ENCODE measurements at places on chromosomes 6 and 20. TPM values are rescaled to one million over a fixed set of nuclear protein-coding genes. Genes with fewer than 3 reads are reported as not detected.

SLC52A3 gene
- 4.1 TPM for total RNA-seq

SLC22A1 gene
- 1.3 TPM for total RNA-seq

KCNK15 gene
- total RNA-seq: 7.3 TPM

SNX9 gene
- 83.2 TPM for total RNA-seq

SYCP2 gene
- 30.1 TPM for total RNA-seq

MEI4 gene
- not detected for total RNA-seq

FHL5 gene
- total RNA-seq: 25.0 TPM

OR2H1 gene
- total RNA-seq: not detected

- DNase-seq: no peak
Measured at GRCh38 chr20:41213150-41213820, 75.9 kb downstream of the PLCG1 start.

- DNase-seq: no peak
Measured at GRCh38 chr6:78868116-78868515, 765 bp downstream of the IRAK1BP1 start.

- no peak for DNase-seq
Measured at GRCh38 chr6:150452428-150453243, 83.8 kb downstream of the IYD start.

DNA sequence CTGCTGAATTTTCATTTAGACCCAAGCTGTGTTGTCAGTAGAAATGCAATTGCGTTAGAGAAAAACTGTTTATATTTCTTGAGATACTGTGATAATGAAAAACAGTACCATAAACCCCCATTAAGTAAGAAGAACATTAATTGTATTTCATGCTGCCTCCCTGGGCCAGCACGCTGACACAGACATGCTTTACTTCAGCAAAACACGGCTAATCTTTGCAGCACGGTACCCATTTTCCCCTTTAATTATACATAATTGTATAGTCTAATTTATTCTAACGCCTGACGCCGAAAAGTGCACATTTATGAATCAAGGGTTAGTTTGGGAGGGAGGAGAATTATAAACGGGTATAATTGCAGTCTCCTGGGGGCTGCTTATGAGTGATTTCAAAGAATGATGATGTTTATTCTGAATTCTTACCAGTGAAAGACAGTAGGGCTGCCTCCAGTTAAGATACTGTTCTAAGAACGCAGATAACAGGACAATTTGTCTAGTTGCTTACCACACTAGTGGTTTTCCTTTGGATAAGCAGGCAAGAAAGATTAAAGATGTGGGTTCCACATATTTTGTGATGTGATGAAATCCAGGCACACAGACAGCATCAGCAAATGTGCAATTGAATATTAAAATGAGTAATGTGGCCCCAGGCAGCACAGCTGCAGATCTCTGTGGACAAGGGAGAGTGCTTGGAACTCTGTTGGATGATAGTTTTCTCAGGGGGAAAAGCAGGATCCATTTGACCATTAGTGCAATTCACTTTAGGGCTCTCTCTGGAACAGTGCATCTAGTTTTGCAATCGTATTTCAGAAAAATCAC, 4.7 kb upstream of the SULF2 start:
- no peak for DNase-seq

DNA sequence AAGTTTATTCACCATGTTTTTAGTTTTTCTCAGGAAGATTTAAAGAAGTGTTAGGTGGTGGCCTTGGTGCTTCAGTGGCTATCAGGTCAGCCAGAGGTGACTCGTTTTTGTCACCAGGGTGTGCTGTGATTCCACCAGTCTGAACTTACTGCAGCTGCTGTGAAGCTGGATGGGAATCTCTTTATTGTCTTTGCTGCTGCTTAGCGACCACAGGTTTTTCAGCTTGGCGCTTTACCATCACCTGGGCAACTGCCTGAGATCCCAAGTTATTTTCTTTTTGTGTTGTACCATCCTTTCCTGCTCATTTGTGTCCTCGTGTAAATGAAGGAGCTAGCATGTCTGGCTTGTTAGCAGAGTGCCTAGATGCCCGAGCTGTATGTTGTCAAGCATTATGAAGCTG, 146.9 kb downstream of the MACROD2 start:
- DNase-seq: peak; percentile 48

DNA sequence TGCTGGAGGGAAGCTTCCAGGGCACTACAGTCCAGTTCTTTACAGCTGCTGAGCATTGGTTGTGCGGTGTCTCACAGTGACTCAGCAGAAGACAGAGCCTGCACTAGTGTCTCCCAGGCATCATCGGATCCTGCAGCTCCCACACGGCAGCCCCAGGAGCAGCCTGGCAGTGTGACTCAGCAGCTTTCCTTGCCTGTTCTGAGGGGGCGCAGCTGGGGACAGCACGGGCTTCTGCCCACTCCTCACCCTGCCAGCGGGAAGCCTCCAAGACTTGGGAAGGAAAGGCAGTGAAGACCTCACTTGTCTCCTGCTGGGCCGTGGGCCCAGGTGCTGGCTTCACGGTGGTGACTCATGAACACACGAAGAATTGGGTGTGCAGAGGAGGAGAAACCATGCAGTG, 165.4 kb downstream of the SYNDIG1 start:
- no peak for DNase-seq

DNA sequence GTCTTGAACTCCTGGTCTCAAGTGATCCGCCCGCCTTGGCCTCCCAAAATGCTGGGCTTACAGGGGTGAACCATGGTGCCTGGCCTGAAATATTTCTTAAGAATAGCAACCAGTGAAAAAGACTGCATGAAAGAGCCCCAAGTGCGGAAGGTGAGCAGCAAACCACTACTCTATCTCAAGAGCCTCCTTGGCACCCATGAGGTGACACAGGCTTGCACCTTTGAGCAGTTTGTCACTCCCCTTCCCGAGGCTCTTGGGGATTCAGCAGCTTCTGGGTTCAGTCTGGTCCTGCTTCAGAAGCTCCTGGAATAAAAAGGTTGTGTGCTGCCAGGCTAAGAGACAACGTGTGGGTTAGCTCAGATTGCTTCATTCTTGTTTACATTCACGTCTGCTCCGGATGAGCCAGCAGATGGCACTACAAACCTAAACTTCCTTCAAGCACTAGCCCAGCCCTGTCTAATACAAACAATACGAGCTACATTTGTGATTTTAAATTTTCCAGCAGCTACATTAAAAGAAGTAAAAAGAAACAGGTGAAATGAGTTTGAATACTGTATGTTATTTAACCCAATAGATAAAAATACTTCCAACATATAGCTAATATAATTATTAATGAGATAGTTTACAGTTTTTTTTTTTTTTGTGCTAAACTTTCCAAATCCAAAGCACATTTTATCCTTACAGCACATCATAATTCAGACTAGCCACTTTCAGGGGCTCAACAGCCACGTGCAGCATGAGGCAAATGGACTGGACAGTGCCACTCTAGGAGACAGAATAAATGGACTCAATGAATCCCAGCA, 46.2 kb downstream of the GJA10 start:
- DNase-seq: peak; percentile 68

- DNase-seq: no peak
Measured at GRCh38 chr20:3655131-3655405, 8.1 kb downstream of the GFRA4 start.

DNA sequence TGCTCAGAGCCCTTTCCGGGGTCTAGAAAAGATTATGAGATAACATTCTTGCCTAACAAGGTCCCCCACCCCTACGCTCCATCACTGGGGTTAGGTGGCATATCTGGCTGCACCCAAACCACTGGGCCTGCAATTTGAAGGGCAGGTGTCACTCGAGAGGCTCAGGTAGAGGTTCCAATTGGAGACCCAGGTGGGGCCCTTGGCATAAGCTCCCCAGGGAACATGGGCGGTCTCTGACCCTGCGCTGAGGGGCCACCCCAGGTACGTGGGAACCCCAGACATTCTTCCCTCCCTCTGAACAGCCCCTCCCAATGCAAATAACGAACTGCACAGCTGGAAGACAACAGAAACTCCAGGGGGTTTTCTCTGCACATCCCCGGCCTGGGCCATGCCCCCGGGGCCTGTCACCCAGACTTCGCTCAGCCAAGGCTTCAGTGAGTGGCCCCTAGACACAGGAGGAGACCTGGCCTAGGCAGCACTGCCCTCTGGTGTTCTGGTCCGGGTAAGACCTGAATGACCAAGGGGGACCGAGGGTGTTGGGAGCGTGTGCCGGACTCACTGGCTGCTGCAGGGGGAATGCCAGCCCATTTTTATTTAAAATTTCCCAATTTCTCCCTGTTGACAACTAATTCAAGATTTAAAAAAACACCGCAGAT, 47.5 kb downstream of the DSTN start:
- peak; percentile 72 for DNase-seq

DNA sequence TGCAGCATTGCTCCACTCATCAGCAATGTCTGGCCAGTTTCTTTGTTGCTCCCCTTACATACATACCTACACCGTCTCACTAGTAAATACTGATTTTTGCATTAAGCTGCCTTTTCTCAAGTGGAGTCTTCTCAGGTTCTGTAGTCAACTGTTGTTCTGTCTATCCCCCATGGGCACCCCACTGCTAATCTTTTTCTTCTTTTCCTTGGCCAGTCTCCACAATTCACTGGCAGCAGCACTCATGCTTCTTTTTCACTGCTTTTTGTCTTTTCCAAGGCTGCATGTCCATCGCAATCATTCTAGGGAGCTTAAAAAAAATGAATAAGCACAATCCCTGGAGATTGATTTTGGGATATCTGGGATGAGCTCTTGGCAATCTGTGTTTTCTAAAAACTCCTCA, 10.3 kb upstream of the ERVFRD-1 start:
- DNase-seq: no peak

- no peak for DNase-seq
Measured at GRCh38 chr6:43036712-43037111, 15.3 kb downstream of the RRP36 start.

DNA sequence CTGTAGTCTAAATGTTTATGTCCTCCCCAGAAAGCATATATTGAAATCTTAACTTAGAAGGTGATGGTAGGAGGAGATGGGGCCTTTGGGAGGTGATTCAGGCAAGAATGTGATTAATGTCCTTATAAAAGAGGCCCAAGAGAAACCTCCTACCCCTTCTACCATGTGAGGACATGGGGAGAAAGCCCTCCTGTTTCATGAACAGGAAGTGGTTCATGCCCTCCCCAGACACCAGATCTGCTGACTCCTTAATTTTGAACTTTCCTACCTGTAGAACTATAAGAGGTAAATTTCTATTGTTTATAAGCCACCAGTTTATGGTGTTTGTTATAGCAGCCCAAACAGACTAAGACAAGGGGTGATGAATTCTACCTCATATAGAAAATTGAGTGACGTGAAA, 8.7 kb upstream of the ECT2L start:
- no peak for DNase-seq

DNA sequence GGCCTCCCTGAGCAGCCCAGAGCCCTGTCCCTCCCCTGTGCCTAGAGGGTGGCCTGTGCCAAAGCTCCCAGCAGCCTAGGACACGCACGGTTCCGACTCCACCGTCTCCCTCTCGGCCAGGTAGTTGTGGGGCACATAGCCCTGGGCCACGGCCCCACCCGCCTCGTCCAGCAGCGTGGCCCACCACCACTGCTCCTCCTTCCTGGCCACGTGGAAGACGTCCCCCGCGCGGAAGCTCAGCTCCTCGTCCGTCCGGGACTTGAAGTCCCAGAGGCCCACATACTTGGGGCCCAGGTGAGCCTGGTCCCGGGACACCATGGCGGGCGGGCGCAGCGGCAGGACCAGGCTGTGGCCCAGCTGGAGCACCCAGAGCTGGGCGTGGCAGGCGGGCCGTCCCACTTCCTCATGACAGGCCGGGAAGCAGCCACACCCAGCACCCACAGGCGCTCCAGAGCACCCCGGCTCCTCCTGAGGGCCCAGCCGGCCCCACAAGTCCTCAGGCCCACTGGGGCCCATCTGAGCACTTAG, at the start of gene PTK6:
Gene PTK6, minus strand, starts transcription at position 380 of the 528 bp plus-strand sequence. Its CDS starts 62 bp downstream, at position 318.
- DNase-seq: no peak
